Stimulated activated CD8-positive, alpha-beta memory T cell treated with anti-CD3 and anti-CD28 coated beads, Interleukin-2, amount 100 ng/mL, for 48 hours (primary cell): ENCODE measurements at places on chromosomes 4 and X.

GRCh38 chr4:16652732-16653305 lies 245.6 kb downstream of the LDB2 start:
- DNase-seq: no peak

DNA sequence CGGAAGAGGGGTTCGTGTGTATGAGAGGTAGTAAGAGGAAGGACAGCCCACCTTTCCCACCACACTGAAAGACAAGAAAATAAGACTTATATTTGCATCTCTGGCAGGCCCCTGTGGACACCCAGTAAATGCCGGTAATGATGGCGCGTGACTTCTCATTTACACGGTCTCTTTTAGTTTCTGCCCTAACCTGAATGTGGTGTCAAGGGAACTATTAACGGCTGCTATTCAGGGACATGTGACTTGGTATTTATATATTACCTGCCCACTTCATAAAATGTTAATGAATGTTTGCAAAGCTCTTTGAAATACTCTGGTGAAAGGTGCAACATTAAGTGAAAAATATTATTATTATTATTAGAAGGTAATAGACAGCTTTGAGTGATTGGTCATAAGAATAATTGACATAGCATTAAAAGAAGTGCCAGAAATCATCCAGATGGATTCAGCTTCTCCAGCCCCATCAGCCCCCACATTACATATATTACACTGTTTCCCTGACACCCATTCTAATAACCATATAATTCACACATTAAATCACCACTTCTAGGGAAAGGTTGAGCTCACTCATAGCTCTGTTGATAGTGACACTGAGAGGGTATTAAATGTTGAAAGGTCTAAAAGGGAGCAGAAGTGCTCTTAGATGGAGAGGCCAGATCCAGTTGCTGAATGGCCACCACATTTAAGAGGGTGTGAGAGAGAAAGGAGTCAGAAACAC lies 83.0 kb upstream of the BEND4 start:
- no peak for DNase-seq

- DNase-seq: no peak
Observed at GRCh38 chr4:11183356-11183740, 245.3 kb downstream of the HS3ST1 start.

GRCh38 chrX:82677286-82677685 lies 830.8 kb upstream of the POU3F4 start:
- no peak for DNase-seq

DNA sequence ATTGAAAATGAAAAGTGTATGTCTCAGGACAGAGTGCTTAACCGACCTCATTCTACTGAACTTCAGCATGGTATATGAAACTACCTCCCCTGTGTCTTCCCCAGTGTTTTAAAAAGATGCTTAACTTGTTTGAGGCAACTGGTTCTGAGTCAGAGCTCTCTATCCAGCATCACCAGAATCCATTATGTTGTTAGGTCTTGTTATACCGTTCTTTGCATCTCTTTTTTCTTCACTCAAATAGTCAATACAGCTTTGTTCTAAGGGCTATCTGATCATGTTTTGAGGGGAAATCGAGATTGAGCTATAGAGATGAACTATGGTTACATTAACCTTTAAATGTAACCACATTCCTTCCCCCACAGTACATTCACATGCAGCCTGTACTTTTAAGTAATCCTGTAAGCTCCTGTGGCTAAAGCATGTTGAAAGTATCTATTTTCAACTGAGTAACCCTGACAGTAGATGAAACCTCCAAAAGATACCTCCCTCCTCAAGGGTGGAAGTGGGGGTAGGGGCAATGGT lies 514.4 kb downstream of the RPA4 start:
- no peak for DNase-seq

- no peak for DNase-seq
Observed at GRCh38 chr4:172480471-172480870, 667.3 kb downstream of the GALNTL6 start.

- no peak for DNase-seq
Observed at GRCh38 chr4:175536852-175537453, 275.1 kb downstream of the GPM6A start.

GRCh38 chrX:97498093-97498492 lies 614.4 kb downstream of the RPA4 start:
- DNase-seq: no peak

DNA sequence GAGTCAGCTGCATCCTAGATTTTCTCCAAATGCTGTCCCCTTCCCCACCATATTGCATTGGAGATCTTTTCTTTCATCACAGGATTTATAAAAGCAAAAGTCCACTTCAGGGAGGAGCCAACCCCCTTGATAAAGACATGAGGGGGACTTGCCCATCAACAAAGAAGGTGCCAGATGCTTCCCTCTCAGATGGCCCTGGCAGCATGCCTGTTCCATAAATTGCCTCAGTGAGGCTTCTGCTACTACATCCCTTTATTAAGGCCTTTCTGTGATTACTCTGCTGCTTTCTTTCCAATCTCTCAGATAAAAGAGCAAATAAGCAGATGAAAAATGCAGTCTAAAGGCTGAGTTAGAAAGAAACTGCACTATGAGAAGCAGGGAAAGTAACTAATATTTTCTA lies 511.6 kb downstream of the PACRGL start:
- DNase-seq: no peak

GRCh38 chr4:110012917-110013316 lies 100.2 kb downstream of the EGF start:
- no peak for DNase-seq

- no peak for DNase-seq
Observed at GRCh38 chrX:115067812-115068211, 50.4 kb upstream of the IL13RA2 start.

DNA sequence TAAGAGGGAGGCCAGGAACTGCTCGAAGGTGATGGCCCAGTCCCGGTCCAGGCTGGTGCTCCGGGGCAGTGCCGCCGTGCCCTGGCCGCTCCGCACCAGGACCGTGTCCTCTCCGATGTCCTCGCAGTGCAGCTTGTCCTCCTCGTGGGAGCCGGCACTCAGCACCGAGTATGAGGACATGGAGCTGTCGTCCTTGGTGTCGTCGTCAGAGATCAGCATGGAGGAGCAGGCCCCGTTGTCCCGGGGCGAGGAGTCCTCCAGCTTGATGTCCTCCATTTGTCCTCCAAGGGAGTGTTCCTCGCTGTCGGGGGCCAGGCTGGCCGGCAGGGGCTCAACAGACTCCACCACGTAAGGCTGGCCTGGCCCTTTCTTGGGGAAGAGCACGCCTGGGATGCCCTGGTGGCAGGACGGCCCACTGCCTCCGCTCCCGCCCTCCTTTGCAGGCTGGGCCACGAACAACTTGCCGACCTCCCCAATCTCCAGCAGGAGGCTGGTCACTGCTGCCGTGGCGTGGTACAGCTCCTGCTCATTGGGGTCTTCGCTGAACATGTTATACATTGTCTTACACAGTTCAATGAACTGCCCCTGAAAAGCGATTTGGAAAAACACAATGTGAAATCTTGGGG lies 53.7 kb upstream of the UCP1 start:
- DNase-seq: no peak

DNA sequence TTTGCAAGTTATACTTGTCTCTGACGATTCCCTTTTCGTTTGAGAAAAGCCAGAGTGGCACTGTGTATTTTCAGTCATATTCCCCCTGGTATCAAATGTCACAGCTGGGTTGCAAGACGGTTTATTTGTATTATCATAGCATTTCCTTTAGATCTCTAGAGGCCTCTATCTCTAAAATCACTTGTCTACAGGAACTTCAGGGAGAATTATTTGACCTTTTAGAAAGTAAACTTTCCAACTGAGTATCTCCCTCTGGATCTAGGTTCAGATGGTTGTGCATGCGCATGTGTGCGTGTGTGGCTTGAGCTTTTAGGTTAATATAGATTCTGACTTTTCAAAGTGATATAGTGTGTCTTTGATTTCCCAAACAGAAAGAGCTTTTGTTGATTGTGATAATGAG lies 15.1 kb upstream of the TAB3 start:
- DNase-seq: no peak

GRCh38 chr4:125432078-125432477 lies 117.3 kb downstream of the FAT4 start:
- DNase-seq: no peak

GRCh38 chr4:85737254-85737653 lies 262.3 kb downstream of the ARHGAP24 start:
- DNase-seq: no peak

GRCh38 chr4:8291701-8292477 lies 22.3 kb downstream of the HTRA3 start:
- no peak for DNase-seq

GRCh38 chr4:16785793-16786527 lies 112.5 kb downstream of the LDB2 start:
- no peak for DNase-seq

DNA sequence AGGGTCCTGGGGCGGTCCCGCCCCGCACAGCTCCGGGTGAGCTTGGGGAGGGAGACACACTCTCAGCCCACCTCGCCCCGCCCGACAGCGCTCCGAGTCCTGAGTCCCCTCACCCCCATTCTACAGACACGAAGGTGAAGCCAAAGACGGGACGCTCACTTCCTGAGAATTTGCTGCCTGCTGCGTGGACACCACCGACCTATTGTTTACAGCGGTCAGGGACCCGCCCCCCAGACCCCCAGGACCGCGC lies 796 bp upstream of the ZNF141 start:
- DNase-seq: no peak

DNA sequence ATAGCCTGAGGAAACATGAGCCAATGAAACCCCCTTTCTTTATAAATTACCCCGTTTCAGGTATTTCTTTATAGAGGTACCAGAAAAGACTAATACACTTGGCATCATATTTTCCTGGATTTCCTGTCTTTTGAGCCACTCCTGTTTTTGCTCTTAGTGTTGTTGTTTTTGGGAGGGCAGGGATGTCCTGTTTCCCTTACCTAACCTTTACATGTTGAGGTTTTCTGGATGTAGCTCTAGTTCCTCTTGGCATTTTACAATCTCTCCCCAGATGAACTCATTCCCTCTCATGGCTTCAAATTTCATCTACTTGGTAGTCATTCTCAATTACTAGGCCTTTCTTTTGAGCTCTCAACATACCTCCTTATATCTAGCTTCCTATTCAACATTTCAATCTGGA lies 104.1 kb upstream of the MAB21L2 start:
- no peak for DNase-seq

- DNase-seq: no peak
Observed at GRCh38 chr4:38815885-38816782, 11.5 kb upstream of the TLR1 start.

DNA sequence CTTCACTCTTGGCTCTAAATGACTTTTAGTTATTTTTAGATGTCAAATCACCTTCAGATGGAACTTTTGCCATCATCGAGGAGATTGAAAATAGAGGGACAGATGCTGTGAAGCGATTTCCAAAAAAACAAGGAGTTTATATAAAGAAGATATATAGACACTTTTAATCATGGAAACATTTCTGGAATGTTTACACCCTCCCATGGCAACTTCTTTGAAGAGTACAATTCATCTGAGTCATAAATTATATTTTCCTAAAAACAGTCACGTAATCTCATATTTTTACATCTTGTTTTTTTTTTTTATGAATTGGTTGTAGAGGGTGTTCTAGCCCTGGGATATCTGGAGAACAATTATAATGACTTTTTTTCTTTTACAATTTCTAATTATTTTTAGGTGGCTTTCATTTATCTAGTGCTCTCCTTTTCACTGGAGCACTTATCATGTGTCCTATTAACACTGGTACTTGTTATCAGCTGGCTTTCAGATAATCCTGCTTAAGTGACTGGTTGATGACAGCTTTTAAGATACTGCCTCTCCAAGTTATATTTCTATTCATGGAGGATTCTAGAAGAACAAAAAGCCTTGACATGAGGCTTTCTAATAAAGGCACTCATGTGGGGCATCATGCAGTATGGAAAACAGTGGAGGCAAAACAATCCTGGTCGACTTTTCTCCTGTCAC lies 24.9 kb downstream of the PCDH7 start:
- no peak for DNase-seq

DNA sequence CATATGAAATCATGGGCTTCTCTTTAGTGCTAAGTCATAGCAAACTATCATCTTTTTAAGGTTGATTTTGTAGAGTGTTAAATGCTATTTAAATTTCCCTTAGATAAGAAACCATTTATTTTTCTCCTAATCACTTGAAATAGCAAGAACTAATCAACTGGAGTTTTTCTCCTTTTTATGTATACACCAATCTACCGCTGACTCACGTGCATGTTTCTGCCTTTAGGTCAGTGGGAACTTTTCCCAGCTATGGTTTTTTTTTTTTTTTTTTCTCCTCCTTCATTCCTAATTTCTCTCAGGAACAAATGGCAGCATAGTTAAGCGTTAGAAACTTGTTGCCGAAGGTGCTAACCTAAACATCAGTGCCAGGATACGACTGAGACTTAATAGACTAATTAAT lies 176.4 kb downstream of the BMPR1B start:
- DNase-seq: no peak

DNA sequence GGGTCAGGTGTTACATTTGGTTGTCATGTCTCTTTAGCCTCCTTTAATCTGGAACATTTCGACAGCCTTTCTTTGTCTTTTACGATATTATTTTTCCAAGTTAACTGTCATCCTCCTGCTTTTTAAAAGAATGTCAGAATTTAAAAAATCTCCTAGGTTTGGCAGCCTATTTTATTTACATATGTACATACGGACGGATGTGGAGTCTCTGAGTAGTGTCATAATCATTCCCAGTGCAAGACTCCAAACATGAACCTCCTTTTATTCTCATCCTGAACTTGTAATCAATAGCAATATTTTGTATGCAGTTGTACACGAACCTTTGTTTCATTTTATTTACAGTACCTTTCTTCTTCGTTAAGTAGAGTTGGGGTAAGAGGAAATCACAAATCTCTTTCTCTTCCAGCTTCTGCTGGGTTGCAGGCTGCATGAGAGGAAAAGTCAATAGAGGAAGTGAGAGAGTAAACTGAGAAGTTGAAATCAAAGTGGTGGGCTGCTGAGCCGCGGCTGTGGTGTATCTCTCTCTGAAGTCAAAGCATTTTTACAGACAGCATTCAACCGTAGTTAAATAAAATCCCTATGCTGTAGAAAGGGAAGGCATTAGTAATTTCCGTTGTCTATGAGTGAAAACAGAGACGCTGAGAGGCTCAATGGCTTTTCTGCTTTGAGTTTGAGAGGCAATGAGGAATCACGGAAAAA lies 53.9 kb upstream of the RPS6KA3 start:
- DNase-seq: no peak

DNA sequence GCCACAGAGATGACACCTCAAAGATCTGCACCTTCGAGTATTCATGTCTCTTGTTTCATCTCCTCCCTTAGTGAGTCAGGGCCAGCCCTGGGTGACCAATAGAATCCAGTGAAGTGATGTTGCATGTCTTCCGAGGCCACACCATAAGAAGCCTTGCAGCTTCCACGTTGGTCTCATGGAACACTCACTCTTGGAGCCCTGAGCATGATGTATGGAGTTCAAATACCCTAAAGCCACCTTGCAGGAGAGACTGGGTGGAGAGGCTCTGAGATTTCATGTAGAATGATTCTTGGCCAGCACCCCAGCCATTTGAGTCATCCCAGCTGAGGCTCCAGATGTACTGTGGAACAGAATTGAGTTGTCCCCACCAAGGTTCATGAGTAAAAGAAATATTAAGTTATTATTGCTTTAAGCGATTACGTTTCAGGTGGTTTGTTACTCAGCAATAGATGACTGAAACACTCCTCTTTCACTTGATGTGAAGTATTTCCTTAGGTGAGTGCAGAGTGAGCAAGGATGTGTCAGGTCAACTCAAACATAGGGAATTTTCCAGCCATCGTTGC lies 5.0 kb upstream of the RP2 start:
- DNase-seq: no peak

- no peak for DNase-seq
Observed at GRCh38 chrX:10203617-10204016, 46.8 kb downstream of the CLCN4 start.

GRCh38 chr4:26289401-26289800 lies 31.4 kb upstream of the RBPJ start:
- DNase-seq: no peak

GRCh38 chr4:129342819-129343408 lies 247.0 kb downstream of the C4orf33 start:
- DNase-seq: no peak
